Uterine smooth muscle cell (primary cell): ENCODE measurements at places on chromosomes 2 and 18. TPM values are rescaled to one million over a fixed set of nuclear protein-coding genes. Genes with fewer than 3 reads are reported as not detected.

Gene IL1RL1
- total RNA-seq = 0.12 and 0.77 TPM in 2 replicates

Gene GPR39
- 3.1 and 7.6 TPM in 2 replicates for total RNA-seq

Gene CCDC68
- 1.8 and 1.9 TPM in 2 replicates for total RNA-seq

Gene SP140
- 2.0 and 2.6 TPM in 2 replicates for total RNA-seq

Gene GKN2
- total RNA-seq = not detected in 2 replicates

Gene RSAD2
- total RNA-seq = 1.00 and 1.5 TPM in 2 replicates

Gene ST3GAL5
- 4.9 and 5.6 TPM in 2 replicates for total RNA-seq

Gene ITPRIPL1
- total RNA-seq = 5.1 and 5.9 TPM in 2 replicates

Gene KCNK3
- total RNA-seq = 0.44 TPM in 1 of 2 replicates, not detected in the other

Gene XDH
- under 0.01 and 1.2 TPM in 2 replicates for total RNA-seq

Gene GNLY
- under 0.01 TPM in 1 of 2 replicates, not detected in the other for total RNA-seq

Gene HYCC2
- total RNA-seq = 9.4 and 11.7 TPM in 2 replicates

Gene SLC8A1
- total RNA-seq = 53.6 and 90.3 TPM in 2 replicates

Gene ACMSD
- not detected in 2 replicates for total RNA-seq

Gene ARHGAP25
- 1.1 and 3.7 TPM in 2 replicates for total RNA-seq

Gene TSPYL6
- total RNA-seq = not detected in 2 replicates

Gene EPHA4
- total RNA-seq = 16.5 and 33.2 TPM in 2 replicates
